Activated T-helper 2 cell treated with anti-CD3 and anti-CD28 coated beads, Interferon-gamma antibody, Interleukin-2, Interleukin-4, amounts not matched to agents 10 μg/mL and 5 μg/mL and 100 μg/mL, durations not matched to agents 14 hours and 24 hours and 36 hours (primary cell): ENCODE measurements at places on chromosomes 5 and 9. TPM values are rescaled to one million over a fixed set of nuclear protein-coding genes. Genes with fewer than 3 reads are reported as not detected.

- no peaks in the 10 kb centered on the region for H3K4me1 ChIP-seq
- DNase-seq: no peak
- H3K27me3 ChIP-seq: no peaks in the 10 kb centered on the region
- no peaks in the 10 kb centered on the region for H3K36me3 ChIP-seq
Observed at GRCh38 chr5:123647066-123647465, 135.1 kb downstream of the CSNK1G3 start.

DNA sequence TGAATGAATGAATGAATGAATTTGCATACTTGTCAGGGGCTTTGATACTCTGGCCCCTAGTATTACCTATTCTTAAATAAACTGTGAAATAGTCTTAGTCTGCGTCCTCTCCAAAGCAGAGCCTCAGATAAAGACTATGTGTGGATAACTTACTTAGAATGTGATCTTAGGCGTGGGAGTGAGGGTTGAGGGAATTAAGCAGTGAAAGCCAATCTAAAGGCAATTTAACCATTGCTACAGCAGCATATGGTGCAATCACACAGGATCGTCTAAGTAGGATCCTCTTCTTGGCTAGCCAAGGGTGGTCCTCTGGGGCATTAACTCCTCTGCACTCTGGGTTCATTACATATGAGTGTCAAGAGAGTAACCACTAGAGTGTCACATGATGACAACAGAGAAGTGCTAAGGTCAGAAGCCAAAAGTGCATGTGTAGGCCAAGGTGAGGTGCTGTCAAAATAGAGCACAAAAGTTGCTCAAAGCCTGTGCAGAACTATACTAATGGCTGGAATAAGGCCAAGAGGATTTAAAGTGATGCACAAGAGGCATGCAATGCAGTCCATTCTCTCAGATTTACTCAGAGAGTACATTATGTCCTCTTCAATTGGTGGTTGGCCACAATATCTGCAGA lies 274.4 kb upstream of the SEMA6A start:
- no peaks in the 10 kb centered on the region for H3K27me3 ChIP-seq
- H3K4me3 ChIP-seq: no peak overlapping the region
- H3K4me1 ChIP-seq: no peaks in the 10 kb centered on the region

DNA sequence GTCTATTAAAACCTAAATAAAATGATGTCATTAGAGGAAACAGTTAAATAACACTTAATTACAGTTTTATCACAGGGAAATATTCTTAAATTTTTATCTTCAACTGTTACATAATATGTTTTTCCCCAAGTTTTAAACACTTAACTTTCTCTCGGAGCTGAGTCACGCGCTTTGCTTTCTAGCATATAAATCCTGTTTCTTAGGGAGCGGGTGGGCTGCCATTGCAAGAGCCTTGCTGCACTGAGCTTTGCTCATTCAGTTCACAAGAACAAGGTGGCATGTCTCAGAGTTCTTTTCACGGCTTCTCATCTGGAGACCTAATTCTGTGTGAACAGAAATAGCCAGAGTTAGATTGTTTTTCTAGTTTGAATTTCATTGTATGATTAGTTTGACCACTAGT lies 166.1 kb downstream of the ZSWIM6 start:
- H3K27me3 ChIP-seq: no peaks in the 10 kb centered on the region
- H3K36me3 ChIP-seq: peaks cover 5% of the 10 kb centered on the region
- no peak overlapping the region for H3K4me3 ChIP-seq
- no peak overlapping the region for H3K27ac ChIP-seq
- no peak for DNase-seq

GRCh38 chr5:122639864-122640263 lies 135.0 kb upstream of the SNX2 start:
- H3K4me3 ChIP-seq: no peak overlapping the region
- no peak for DNase-seq
- H3K27me3 ChIP-seq: no peaks in the 10 kb centered on the region
- H3K36me3 ChIP-seq: no peaks in the 10 kb centered on the region

DNA sequence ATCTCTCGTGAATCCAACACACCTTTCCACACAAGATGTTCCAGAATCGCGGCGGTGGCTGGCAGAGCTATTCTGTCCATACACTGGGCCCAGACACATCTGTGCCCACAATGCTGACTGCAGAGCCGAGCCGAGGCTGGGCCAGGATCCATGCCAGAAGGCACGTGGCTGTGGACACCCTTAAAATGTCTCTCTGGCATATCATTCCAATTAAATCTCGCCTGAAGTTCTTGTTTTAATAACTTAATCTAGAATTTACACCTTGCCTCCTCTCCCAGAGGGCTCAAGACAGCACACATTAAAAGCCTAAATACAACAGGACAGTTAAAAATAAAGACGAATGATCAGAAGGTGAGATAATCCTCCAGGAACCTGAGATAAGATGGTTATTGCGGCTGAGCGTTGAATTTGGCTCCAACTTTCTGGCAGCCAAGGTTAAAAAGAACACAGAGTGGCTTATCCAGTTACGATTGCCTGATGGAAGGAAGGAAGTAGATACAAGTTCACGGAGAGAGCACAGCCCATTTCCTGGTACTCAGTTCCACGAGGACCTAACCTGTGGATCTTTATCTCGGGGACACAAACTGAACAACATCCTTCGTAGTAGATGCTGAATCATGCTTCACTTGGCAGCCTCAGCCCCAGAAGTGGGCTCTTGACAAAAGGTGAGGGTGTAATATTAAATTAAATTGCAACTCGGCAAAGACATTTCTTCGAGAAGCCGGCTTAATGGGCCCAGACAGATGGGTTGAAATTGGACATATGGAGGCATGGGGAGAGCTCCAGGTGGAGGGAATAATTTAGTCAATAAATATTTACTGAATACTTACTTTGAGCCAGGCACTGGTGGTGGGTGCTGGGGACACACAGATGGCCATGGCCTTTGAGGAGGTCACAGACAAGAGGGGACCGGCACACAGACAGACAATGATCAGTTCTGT lies 86.0 kb upstream of the TBC1D2 start:
- no peak overlapping the region for H3K4me3 ChIP-seq
- peaks cover 6% of the 10 kb centered on the region for H3K4me1 ChIP-seq
- H3K27me3 ChIP-seq: peaks cover 34% of the 10 kb centered on the region
- no peak for DNase-seq
- H3K27ac ChIP-seq: no peak overlapping the region
- no peaks in the 10 kb centered on the region for H3K36me3 ChIP-seq

- no peaks in the 10 kb centered on the region for H3K36me3 ChIP-seq
- no peak for DNase-seq
- no peak overlapping the region for H3K4me3 ChIP-seq
- no peaks in the 10 kb centered on the region for H3K27me3 ChIP-seq
- H3K4me1 ChIP-seq: peaks cover 2% of the 10 kb centered on the region
- H3K27ac ChIP-seq: no peak overlapping the region
Observed at GRCh38 chr5:75277463-75277862, 40.8 kb upstream of the ANKRD31 start.

The ZNF879 gene
- 1.9 and 2.3 TPM in 2 replicates for total RNA-seq
